Liver (tissue), 10 donors: ENCODE measurements at places on chromosomes 5 and 9. TPM values are rescaled to one million over a fixed set of nuclear protein-coding genes. Genes with fewer than 3 reads are reported as not detected.

DNA sequence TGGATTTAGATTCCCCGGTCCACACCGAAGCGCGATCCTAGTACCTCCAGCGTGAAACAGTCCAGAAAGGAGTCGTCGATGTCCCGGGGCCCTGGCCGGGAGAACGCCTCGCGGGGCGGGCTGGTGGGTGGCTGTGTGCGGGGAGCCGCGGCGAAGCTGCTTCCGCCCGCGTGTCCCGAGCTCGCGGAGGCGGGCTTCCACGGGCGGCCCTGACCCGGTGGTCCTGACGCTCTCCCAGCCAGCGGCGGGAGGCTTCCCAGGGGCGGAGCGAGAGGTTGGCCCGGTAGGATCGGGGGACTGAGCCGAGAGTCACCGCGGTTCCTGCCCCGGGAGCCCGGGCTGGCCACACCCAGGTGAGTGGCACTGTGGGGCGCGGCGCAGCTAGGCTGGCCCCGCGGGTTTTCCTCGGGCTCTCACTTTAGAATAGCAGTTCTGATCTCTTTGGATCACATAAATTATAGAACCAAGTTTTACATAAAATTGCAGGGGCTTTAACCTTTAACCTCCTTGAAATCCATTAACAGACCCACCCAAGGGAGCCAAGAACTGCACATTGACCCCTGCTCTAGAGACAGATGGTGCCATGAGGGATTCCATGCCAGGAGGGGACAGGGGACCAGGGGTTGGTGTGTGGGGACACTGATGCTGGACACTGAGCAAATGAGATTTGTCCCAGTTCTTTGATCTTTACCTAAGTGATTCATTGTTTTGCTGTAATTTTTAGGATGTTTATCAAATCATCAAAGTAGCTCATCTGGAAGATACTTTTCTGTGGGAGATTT, 29.2 kb upstream of the IL31RA start:
- DNase-seq, result no peak

PCDHGA8 gene
- 0.02 TPM for polyA plus RNA-seq

CARTPT gene
- not detected for polyA plus RNA-seq

DNA sequence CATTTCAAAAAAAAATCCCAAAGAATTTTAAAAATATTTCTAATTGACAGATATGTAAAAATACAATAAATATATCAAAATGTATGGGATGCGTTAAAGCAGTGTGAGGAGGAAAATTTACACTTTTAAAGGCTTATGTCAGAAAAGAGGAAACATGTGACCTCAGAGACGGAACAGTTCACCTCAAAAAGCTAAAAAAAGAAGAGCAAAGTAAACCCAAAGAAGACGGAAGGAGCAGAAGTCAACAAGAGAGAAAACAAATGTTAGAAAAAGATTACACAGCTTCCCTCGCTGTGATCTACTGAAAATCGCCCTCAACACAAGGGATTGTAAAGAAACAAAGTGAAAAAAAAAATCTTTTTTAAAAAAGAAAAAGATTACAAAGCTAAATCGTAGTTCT, 186.9 kb downstream of the AUH start:
- DNase-seq, result no peak

- DNase-seq, result no peak
These were observed 19.4 kb upstream of the C1QTNF3 start for GRCh38 chr5:34062419-34062818.

DNA sequence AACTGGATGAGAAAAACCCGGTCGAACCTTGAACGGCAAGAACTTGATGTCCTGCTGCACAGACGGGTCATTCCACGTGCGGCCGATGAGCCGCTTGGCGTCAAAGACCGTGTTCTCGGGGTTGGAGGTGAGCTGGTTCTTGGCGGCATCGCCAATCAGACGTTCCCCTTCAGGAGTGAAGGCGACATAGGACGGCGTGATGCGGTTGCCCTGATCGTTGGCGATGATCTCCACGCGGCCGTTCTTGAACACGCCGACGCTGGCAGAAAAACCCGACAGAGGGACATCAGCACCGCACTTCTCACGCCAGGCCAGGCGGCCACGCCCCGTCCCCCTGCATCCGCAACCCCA, 519 bp downstream of the HSPA5 start:
- DNase-seq, result no peak

DNA sequence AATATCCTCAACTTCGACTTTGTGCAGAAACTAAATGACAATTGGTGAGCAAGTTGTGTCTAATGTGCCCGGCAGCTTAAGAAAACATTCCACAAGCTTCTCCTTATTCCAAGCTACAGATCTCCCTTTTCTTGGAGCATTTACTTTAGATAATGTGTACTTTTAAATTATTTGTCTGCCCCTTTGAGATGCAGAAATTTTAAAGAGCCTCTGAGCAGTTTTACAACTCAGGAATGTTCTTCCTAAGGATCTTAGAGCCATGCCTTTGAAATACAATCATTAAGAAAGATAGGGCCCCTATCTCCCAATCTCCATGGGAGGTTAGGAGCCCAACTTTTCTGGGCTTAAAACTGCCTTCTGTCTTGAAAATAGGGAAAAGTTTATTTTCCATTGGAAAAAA, 723.7 kb upstream of the COX7C start:
- no peak for DNase-seq

MTRR gene
- polyA plus RNA-seq, result 17.8 TPM

GRCh38 chr5:104628911-104629310, 1066.3 kb upstream of the NUDT12 start:
- DNase-seq, result no peak

LRRC19 gene
- 2.1 TPM for polyA plus RNA-seq

- DNase-seq, result no peak
These were observed 12.3 kb upstream of the C5orf24 start for GRCh38 chr5:134833340-134834032.

GHR gene
- 26.0 TPM for polyA plus RNA-seq

- no peak for DNase-seq
These were observed 10.2 kb downstream of the STX17 start for GRCh38 chr9:99916650-99917049.

- no peak for DNase-seq
These were observed 1.6 kb upstream of the ST6GALNAC4 start for GRCh38 chr9:127918183-127919107.

PALM2AKAP2 gene
- 5.3 TPM for polyA plus RNA-seq

GRCh38 chr9:112970939-112971338, 41.1 kb downstream of the ZNF883 start:
- DNase-seq, result no peak

IQGAP2 gene
- polyA plus RNA-seq, result 112 TPM

DNA sequence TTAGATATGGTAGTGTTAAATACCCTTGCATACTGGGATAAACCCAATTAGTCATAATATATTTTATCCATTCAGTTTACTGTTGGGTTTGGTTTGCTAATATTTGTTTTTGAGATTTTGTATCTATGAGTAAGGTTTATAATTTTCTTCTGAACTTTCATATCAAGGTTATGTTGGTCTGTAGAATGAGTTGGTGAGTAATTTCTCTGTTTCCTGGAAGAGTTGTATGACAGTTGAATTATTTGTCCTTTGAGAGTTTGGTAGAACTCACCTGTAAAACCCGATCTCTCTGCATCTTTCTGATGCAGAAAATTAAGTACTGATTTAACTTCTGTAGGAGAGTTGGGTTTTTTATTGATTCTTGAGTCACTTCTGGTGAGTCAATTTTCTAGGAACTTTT, 20.4 kb downstream of the DDX4 start:
- DNase-seq, result no peak

DNA sequence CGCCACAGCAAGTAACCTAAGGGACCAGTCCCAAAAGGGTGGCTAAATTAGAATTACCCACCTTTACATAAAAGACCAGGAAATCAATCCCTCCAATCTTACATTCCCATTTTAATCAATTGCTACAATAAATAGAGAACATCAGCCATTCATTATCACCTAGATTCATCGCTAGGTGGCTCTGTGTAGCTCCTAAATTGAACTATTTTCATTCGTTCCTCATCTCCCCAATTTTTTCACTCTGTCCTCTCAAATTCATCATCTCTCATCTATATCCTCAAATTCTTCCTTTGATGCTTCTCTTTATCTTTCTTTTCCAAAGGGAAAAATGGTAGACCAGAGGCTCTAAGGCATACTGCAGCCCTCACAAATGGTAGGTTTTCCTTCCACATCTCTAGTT, 108.2 kb upstream of the TNC start:
- no peak for DNase-seq

ZNF462 gene
- polyA plus RNA-seq, result 0.78 TPM

PCDHGC3 gene
- polyA plus RNA-seq, result 11.0 TPM

DNA sequence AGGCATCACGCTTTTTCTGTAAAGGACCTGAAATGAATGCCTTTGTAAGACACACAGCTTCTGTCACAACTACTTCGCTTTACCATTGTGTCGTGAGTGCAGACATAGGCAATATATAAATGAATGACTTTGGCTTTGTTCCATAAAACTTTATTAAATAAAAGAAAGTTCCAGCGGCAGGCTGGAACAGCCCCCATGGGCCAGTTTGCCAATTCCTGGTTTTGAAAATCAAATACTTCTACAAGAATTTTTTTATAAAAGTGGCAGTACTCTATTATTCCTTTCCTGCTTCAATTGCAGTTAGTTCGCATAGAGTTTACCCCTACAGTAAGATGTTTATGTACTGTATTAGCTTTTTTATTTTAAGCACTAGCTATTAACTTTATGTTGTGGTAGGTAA, 53.7 kb downstream of the SRFBP1 start:
- no peak for DNase-seq

KCNN2 gene
- polyA plus RNA-seq, result 2.9 TPM

RNF38 gene
- 4.3 TPM for polyA plus RNA-seq

C5orf52 gene
- not detected for polyA plus RNA-seq

GRCh38 chr9:82675102-82675501, 387.8 kb downstream of the RASEF start:
- no peak for DNase-seq

DNA sequence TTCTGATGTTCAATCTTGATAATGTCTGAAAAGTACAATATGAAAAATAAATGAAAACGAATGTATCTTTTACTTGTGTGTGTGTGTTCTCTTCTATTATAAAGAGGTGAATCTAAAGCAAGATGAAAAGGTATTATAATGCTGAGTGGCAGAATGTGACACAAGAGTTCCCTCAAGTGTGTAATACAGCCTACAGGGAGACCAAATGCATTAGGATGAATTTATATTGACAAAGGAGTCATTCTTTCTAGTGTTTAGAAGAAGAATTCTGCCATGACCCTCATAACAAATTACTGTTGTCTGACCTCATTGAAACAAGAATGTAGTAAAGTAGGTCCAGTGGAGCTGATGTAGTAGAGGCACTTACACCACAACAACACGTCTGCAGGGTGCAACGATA, 1119.0 kb upstream of the CDH10 start:
- DNase-seq, result no peak

F2R gene
- 10.0 TPM for polyA plus RNA-seq

TMC1 gene
- 0.09 TPM for polyA plus RNA-seq

GRCh38 chr5:172587061-172587405, 54.0 kb upstream of the NEURL1B start:
- DNase-seq, result no peak

- DNase-seq, result no peak
These were observed 20.6 kb downstream of the C9orf43 start for GRCh38 chr9:113431191-113431590.

IL9 gene
- polyA plus RNA-seq, result not detected

DAB2IP gene
- polyA plus RNA-seq, result 2.3 TPM

PLCXD3 gene
- 0.62 TPM for polyA plus RNA-seq

AFAP1L1 gene
- polyA plus RNA-seq, result 2.1 TPM

DNA sequence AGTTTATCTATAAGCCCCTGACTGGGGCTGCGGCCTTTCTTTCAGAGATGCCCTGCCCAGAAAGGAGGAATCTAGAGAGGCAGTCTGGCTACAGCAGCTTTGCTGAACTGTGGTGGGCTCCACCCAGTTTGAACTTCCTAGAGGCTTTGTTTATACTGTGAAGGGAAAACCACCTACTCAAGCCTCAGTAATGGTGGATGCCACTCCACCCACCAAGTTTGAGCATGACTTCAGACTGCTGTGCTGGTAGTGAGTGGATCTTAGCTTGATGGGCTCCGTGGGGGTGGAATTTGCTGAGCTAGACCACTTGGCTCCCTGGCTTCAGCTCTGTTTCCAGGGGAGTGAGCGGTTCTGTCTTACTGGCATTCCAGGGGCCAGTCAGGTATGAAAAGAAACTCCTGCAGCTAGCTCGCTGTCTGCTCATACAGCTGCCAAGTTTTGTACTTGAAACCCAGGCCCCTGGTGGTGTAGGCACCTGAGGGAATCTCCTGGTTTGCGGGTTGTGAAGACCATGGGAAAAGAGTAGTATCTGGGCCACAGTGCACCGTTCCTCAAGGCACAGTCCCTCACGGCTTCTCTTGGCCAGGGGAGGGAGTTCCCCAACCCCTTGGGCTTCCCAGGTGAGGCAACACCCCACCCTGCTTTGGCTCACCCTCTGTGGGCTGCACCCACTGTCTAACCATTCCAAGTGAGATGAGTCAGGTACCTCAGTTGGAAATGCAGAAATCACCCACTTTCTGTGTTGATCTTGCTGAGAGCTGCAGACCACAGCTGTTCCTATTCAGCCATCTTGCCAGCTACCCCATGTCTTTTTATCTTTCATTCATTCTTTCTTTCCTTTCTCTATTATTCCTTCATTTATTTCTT, 211.8 kb upstream of the C9orf72 start:
- DNase-seq, result no peak

DNA sequence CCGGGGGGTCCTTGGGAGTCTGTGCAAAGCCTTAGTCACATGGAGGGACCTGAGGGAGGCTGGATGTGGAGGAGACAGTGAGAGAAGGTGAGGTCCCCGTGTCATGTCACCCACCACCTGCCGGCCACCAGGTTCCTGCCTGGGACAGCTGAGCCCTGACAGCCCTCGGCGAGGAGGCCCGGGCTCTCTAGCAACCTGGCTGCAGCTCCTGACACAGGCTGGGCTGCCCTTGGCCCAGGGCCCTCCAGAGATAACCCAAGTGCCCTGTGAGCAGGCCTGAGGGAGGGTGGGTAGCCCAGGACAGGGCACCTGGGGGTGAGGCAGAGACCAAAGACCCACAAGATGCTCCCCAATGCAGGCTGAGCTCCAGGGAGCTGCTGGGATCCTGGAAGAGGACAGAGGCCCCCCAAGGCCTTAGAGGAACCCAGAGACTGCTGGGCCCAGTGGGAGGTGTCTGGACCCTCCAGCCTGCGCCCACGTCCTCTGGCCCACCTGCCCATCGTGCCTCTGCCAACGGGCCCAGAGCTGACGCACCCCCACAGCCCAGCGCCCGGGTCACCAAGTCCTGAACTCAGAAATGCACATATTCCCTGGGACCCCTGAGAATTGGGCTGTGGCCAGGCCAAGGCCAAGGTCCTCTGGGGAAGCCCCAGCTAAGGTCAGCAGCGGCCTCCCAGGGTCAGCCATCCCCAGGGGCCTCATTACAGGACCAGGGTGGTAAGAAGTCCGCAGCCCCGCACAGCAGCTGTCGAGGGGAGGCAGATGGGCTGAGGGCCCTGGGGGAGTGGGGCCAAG, 8.8 kb upstream of the PTGDS start:
- DNase-seq, result no peak

SMIM33 gene
- not detected for polyA plus RNA-seq

KIAA1958 gene
- polyA plus RNA-seq, result 2.1 TPM

DNA sequence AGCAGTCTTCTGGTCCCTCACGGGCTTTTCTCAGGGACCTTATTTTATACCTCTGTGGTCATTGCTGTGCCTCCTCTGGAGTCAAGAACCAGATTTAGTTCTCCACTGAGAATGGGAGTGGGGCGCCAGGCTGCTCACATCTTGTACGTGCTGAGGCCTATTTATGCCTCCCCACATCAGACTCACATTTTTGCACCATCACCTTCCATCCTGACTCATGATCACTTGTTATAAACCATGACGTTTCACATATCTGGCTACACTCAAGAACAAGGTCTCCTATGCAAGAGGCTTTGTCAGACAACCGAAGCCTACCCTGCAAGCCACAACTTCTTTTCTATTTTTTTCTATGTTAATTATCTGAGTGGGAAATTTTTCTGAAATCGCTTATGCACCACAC, 10.7 kb downstream of the PRUNE2 start:
- no peak for DNase-seq

FBP1 gene
- polyA plus RNA-seq, result 401 TPM
